ENCODE measurements at places on chromosomes 6 and 20.

DNA sequence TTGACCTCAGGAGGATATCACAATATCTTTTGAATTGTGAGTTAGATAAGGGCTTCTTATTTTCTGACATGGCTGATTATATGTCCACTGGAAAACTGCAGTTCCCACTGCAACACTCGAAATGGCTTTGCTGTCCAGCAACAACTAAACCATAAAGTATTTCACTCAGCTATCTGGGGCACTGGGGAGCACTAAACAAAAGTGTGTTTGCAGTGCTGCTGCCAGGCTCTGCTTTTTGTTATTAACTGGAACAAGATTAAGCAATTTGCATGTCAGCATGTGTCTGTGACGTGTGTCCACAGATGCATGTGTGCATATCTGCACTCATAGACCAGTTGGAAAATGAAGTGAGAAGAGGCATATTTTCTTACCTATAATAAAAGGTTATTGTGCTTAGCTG lies 107.8 kb upstream of the CCN2 start:
- no peak for DNase-seq

GRCh38 chr6:87155842-87156815 lies 764 bp downstream of the ZNF292 start:
- no peak for DNase-seq

DNA sequence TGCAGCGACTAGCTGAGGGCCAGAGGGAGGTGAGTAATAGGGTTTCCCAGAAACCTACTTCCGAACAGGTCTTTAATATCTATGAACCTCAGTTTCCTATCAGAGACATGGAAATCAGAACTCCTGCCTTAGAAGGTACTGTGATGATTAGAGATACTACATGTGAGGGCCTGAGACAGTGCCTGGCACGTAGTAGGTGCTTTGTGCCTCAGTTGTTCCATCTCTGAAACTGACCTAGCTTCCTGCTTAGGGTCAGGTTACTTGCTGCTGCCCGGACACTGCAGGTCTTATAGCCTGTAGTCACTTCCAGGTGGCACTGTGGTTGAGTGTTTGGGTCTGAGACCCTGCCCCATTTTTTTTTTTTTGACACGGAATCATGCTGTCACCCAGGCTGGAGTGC lies 20.9 kb downstream of the RAB44 start:
- DNase-seq, result no peak

DNA sequence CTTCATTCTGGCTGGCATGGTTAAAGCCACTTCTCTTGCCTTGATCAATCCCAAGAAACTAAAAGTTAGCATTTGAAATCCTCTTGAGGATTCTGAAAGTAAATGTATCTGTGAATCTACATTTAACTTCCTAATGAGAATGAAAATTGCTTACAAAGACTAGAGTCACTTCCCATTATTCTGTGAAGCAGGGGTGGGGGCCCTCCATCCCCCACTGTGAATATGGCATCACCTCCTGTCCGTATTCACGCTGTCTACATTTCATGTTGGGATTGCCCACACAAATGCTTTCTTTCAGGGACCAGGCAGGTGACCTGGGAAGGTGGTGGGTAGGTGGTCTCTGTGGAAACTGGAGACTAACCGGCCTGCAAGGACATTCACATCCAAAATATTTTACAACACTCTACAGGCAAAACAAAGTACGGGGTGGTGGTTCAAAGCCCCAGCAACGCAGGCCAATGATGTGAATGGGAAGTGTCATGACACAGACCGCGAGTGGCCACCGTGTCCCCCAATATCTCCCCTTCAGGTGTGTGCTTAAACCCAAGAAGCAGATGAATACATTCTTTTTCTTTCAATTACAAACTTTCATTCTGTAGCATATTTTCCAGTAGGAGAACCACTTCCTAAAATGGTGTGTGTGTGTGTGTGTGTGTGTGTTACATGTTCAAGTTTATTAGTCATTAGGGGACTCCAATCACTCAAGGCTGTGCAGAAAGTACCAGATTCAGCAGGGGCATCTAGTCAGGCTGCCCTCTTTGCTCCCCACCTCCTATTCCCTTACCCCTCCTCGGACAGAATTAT lies 132.2 kb downstream of the PRND start:
- DNase-seq, result no peak

- DNase-seq, result no peak
Measured at GRCh38 chr6:137223370-137224131, 4.4 kb upstream of the IFNGR1 start.

GRCh38 chr6:46302816-46303215 lies 132.0 kb upstream of the ENPP5 start:
- DNase-seq, result no peak

DNA sequence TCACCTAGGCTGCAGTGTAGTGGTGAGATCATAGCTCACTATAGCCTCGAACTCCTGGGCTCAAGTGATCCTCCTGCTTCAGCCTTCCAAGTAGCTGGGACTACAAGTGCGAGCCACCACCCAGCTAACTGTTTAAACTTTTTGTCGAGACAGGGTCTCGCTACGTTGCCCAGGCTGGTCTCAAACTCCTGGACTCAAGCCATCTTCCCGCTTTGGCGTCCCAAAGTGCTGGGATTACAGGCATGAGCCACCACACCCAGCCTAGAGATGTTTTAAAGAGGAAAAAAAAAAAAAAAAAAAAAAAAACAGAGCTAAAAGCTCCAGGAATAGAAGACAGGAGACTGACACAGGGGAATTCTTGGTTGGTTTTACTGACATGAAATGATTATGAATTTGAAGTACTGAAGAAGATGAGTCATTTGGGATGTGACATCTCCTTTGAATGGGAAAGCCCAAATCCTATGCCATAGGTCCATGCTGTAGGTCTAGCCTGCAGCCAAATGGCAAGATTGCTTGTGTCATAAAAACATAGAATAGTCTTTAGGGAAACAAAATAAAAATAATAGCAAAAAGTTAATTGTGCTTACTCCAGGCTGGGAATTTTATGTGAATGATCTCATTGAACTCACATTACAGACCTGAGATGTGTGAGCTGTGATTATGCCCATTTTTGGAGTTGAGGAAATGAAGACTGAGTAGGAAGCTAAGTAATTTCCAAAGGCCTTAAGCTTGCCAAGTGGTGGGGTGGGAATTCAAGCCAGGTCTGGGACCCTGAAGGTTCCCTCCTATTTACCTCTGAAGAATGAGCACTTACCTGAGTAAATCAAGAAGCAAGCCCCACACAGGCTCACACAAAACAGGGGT lies 24.3 kb upstream of the NHSL1 start:
- no peak for DNase-seq

GRCh38 chr6:150753371-150754064 lies 112.0 kb upstream of the MTHFD1L start:
- DNase-seq, result no peak

GRCh38 chr6:157230910-157231309 lies 92.4 kb downstream of the TMEM242 start:
- no peak for DNase-seq

DNA sequence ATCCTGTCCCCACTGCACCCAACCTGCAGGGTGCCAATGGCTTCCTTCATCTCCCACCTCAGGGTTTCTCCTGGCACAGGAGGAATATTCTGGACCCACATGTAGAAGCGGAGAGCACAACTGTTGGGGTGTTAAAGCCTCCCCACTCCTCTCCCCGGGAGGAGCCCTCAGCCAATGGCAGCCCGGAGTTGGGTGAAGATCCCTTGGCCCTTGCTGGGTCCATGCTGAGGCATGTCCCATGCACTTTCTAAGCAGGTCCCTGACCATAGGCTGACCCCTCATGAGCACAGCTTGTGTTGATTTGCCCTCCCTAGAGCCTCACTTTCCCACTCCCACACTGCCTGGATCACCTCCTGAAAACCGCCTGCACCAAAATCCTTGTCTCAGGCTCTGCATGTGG lies 97.2 kb upstream of the PMEPA1 start:
- DNase-seq, result no peak

DNA sequence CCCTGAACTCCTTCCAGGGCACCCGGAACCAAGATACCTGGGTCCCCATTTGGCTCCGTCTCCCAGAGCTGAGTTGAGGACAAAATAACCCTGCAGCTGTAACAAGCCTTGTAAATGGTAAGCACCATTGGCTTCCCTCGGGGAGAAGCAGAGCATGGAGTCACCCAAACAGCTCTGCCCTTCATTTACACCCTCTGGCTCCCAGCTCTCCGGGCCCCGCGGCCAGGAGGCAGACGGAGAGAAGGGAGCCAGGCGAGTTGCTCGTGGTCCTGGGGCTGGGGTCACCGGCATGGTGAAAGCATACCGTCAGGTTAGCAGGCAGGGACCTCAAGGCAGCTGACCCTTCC lies 2.1 kb downstream of the TFEB start:
- no peak for DNase-seq
